T1000 (cell line): ENCODE measurements at places on chromosomes 7 and 10.

- DNase-seq, result no peak
Measured at GRCh38 chr10:28838908-28839307, 161.6 kb downstream of the BAMBI start.

- DNase-seq, result no peak
Measured at GRCh38 chr7:155963356-155963755, 151.1 kb upstream of the SHH start.

- no peak for DNase-seq
Measured at GRCh38 chr10:115860182-115861107, 412.6 kb downstream of the GFRA1 start.

DNA sequence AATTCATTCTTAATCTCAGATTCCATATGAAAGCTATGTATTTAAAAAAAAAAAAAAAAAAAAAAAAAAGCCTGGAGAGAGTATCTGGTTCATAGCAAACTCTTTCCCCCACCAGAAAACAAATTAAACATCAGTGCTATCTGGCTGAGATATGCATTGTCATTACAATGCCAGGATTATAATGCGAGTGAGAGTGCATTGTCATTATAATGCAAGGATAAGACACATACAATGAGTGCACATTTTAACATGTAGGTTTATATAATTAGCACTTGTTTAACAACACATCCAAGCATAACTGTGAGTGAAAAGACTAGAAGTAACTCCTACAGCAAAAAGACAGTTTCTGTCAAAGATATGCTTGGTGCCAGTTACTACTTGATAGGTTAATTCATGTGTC, 48.1 kb downstream of the ITPRID1 start:
- DNase-seq, result no peak

- no peak for DNase-seq
Measured at GRCh38 chr7:43469051-43469450, 113.9 kb upstream of the STK17A start.

GRCh38 chr7:142668495-142668894, 80.8 kb upstream of the PRSS1 start:
- no peak for DNase-seq

- no peak for DNase-seq
Measured at GRCh38 chr7:142745745-142746144, 3.5 kb upstream of the PRSS1 start.

DNA sequence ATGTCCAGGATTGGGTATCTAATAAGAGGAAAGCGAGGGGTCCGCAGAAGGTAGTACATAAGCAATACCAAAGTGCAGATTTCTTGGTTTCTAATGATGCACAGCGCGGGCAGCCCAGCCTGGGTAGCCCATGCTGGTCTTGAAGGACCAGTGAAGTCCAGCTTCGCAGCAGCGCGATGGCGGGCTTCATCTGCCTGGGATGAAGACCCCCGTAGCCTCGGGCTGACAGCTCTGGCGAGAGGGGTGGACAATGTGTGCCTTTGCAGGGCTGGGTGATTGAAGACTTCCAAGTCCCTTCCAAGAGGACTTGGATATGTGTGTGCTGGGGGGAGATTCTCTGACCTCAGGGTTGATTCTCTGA, 2.2 kb downstream of the SORCS3 start:
- DNase-seq, result no peak

- DNase-seq, result no peak
Measured at GRCh38 chr10:103556383-103557007, 63.0 kb downstream of the NEURL1 start.
